ENCODE measurements at places on chromosomes 3 and 15.

DNA sequence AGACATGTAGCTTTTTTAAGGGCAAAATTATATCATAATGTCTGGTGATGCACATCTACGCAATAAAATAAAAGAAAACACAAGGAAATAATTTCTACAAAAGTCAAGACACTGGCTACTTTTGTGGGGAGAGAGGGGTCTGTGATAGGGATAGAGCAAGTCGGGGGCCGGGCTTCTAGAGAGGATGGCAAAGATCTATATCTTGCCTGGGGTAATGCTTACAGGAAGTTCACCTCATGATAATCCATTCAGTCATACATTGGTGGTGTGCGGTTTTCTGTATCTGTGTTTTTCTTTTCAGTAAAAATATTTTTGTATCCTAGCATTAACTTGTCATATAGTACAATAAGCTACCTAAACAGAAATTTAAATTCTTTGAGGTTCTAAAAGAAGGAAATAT is 178.8 kb downstream of the ARRDC4 start:
- no peak for DNase-seq

GRCh38 chr3:178097576-178097975 is 438.7 kb upstream of the KCNMB2 start:
- no peak for DNase-seq

- no peak for DNase-seq
Observed at GRCh38 chr3:43180027-43180426, 74.1 kb upstream of the POMGNT2 start.

DNA sequence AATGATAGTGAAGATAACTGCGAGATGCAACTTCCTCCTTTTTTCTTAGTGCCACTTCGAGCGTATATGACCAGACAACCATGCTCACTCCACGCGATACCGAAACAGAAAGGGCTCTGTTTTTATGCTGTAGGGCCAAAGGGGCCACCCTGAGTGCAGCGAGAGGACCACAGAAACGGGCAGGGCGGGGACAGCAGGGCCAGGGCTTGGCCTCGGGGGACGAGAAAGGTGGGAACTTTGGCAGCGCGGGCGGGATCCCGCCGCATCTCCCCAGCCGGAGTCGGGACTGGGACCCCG is 483 bp downstream of the VPS13C start:
- DNase-seq = no peak

- DNase-seq = no peak
Observed at GRCh38 chr3:38059148-38059547, 20.1 kb downstream of the DLEC1 start.

DNA sequence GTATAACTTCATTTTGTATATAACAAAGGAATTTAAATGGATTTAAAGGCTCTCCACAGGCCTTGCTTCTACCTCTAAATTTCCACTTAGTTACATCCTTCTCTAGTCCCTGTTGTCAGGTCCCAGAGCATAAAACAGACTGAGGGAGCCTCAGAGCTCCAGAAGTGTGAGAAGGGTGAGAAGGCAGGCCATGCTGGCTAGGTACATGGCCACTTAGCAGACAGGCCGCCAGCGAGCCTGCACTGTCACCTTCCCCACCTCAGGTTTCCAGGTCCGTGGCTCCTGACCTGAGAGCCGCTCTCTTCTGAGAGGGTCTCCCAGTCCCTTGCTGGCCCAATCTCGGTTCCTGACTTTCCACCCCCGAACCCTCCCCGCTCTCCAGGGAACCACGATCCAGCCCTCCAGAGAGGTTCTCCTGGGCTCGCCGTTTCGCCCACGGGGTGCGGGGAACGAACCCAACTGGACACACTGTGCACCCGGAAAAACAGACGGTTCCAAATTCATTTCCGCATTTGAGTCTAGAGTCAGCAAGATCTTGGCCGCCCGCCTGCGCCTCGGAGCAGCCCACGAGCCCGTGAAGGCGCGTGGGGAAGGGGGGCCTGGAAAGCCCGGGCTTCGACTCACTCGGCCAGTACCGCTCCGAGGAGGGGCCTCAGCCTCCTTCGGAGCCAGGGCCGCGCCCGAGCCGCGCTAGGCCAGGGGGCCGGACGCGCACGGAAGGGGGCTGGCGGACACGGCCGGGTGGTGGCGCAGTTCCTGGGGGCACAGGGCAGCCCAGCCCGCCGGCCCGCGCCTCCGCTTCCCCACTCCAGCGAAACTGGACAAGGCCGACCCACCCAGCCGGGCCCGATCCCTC is 16.7 kb upstream of the SOX2 start:
- no peak for DNase-seq

DNA sequence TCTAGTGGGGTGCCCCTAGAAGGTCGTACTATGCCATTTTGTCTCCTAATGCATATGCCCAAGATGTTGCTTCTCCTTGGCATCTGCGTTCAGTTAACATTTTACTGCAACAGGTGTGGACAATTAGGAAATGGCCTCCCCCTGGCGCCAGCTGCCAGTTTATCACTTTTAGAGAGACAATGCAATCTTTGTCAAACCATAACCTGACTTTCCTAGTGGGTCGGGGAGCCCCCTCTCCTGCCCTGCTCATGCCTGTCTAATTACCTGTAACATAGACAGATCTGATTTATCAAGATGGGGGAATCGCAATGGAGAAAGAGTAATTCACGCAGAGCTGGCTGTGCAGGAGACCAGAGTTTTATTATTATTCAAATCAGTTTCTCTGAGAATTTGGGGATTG is 353.7 kb upstream of the SGO1 start:
- no peak for DNase-seq
